ENCODE measurements at places on chromosomes 3 and 15.

GRCh38 chr15:31366169-31366734 lies 39.6 kb downstream of the KLF13 start:
- no peak for DNase-seq

DNA sequence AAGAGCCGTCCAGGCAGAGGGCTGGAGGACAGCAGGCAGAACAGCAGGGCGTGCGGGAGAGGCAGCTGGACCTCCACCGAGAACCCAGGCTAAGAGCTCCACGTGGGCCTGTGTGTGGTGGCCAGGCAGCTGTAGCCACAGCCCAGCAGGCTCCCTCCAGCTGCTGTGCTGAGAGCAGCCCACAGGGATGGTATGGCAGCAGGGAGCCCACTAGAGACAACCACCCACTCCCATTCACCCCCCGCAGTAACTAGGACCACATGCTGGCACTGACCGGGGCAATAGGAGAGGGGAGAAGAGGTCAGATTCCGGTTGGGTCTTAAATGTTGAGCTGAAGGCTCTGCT lies 25.6 kb upstream of the MUSTN1 start:
- DNase-seq: no peak

GRCh38 chr3:18440066-18440722 lies 15.1 kb upstream of the SATB1 start:
- no peak for DNase-seq

- DNase-seq: no peak
Observed at GRCh38 chr3:171457607-171458061, 2.6 kb downstream of the TNIK start.

GRCh38 chr3:149016242-149016641 lies 24.9 kb downstream of the GYG1 start:
- DNase-seq: no peak

GRCh38 chr3:124760601-124761000 lies 30.3 kb downstream of the UMPS start:
- DNase-seq: no peak

GRCh38 chr3:10867384-10867783 lies 51.4 kb downstream of the SLC6A11 start:
- DNase-seq: no peak

GRCh38 chr15:35374661-35375060 lies 171.3 kb downstream of the DPH6 start:
- DNase-seq: no peak

DNA sequence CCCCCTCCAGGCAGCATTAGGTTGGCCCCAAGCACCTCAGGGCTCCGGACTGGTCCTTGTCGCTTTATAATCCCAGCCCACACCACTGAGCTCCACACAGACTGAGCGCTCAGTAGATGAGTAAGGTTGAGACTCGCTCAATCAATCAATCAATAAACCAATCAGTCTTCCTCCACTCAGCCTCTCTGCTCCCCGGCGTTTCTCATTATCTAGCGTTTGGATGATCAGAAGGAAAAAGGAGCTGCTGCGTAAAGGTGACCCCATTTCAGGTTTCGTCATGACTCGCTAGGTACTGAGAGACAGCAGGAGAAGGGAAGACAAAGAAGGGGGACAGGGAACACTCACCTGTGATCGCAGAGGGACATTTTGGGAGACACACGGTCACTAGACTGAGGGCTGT lies 41.2 kb downstream of the ZNF710 start:
- no peak for DNase-seq

DNA sequence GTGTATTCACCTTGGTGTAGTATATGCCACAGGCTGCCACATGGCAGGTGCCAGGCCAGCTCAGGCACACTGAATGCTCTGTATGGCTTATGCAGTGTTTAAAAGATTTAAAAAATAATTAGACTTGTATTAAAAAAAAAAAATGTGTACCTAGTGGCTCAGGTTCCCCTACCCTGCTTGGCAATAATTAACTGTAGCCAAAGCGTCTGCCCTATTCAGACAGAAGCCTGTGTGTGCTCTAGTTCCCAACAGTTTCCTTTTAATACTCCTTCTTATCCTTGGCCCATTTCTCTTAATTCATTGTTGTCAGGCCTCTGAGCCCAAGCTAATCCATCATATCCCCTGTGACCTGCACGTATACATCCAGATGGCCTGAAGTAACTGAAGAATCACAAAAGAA lies 752.2 kb upstream of the CFAP20DC start:
- no peak for DNase-seq

DNA sequence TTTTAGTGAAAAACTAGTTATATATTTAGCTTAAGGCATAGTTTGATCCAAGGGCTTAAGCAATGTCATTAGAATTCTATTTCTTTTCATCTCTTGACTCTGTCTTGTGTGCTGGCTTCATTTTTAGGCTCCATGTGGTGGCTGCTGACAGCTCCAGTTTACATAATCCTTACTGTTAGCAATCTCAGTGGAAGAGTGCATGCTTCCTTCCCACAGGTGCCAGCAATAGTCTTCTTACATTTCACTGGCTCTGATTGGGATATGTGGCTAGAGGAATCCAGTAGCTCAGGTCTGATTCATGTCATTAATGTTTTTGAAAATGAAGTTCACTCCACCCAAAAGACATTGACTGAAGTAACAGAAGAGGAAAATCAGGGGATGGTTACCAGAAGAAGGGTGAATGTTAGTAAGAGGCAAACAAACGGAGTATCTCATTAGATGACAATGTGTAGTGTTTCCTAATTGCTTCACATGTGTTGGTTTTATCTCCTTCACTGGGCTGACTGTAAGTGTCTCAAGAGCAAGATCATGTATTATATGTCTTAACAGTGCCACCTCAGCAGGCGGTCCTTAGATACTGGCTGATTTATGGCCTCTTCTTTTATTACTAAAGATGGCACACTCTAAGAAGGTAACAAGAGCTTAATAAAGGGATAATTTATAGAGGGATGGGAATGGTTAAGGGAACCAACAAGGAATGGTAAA lies 25.6 kb upstream of the TCF12 start:
- no peak for DNase-seq

DNA sequence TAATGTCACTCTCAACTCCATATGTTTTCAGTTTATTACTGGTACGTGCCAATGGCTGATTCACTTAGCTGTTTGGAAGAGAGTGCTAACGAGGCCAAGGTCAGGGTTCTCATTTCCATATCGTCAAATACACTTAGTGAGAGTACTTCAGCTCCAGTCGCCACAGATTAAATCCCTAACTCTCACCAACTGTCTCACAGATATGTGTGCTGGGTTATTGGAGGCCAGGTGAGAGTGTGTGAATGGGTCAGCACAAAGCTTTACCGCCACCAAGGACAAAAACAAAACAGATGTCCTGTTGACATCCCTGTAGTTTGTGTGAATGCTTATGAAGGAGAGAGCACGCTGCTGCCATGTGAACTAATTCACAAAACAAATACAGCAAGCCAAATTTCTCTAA lies 133.5 kb upstream of the TBL1XR1 start:
- DNase-seq: no peak

DNA sequence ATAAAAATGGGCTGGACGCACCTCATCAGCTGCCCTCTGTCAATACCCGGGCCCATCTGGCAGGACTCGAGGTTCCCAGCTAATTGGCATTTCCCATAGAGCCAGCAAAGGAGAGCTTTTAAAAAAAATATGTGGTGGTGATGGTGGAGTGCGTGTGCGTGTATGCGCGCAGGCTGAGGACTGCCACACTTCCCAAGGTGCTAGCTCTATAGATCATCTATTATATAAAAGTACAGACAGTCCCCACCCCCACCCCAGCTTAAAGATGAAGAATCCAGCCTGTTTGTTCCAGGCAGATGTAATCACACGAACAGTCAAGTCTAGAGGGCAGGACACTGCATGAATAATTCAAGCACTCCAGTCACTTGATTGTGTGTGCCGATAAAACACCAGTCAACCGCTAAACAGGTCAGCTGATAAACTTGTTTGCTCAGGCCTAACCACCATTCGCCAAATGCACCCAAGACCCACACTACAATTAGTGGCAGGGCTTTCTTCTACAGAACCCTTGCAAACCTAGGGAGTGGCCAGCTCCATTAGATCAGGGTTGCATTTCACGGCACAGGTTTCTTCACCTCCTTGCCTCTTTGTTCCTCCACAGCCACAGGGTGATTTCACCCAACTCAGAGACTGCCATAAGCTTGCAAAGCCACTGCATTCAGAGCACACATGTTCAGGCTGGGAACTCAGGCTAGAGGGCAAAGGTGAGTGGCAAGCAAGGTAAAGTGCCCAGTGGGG lies 5.8 kb downstream of the TLE3 start:
- DNase-seq: no peak

DNA sequence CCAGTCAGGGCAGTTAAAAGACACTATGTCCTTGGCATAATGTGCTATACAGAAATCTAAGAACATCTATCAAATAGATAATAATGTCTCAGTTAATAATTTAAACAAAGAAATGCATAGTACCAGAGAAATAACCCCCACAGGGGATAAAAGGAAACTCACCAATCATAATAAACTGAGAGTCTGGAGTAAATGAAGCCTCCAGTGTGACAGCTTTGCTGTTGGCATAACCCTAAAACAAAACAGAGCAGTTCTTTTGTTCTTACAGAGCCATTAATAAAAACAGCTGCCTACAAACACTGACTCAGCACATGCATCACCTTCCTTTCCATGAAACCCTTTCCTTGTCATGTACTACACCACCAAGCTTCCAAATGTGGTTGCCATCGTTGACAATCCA lies 13.5 kb downstream of the PPM1M start:
- DNase-seq: no peak

DNA sequence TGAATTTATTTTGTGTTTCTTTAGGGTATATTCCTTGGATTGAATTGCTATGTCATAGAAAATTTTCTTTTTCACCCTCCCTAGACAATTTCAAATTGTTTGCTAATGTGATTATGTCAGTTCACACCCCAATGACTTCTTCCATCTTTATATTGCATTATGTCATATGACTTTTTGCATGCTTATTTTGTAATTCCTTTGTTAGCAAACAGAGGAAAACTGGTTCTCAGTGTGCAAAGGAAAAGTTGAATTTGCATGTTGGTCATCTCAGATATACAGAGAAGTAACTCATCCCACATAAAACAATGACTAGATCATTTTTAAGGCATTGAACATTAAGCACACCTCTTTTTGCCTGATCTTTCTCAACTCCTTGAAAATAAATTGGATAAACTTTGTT lies 3.3 kb upstream of the RNF13 start:
- DNase-seq: no peak

- DNase-seq: no peak
Observed at GRCh38 chr3:140406655-140407054, 271.2 kb upstream of the TRIM42 start.

- no peak for DNase-seq
Observed at GRCh38 chr3:164048451-164048850, 1029.8 kb downstream of the SI start.

DNA sequence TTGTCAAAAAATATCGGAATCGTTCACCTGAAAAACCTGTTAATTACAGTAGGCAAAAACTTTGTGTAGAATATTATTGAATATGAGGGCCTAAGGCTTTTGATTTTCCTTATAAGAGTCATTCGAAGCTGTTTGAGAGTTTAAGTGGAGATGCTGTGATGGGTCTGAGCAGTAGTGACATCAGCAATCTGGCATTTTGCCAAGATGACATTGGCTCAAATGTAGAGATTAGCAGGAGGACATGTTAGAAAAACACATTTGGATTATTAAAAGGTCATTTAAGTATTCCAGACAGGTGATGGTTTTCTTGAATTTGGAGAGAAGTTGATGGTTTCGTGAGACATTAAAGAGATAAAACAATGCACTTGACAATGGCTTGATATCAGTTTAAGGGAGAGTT lies 12.9 kb downstream of the OR5AC2 start:
- no peak for DNase-seq

- peak; percentile 99 for DNase-seq
Observed at GRCh38 chr3:55169608-55170072, 241.8 kb upstream of the LRTM1 start.

DNA sequence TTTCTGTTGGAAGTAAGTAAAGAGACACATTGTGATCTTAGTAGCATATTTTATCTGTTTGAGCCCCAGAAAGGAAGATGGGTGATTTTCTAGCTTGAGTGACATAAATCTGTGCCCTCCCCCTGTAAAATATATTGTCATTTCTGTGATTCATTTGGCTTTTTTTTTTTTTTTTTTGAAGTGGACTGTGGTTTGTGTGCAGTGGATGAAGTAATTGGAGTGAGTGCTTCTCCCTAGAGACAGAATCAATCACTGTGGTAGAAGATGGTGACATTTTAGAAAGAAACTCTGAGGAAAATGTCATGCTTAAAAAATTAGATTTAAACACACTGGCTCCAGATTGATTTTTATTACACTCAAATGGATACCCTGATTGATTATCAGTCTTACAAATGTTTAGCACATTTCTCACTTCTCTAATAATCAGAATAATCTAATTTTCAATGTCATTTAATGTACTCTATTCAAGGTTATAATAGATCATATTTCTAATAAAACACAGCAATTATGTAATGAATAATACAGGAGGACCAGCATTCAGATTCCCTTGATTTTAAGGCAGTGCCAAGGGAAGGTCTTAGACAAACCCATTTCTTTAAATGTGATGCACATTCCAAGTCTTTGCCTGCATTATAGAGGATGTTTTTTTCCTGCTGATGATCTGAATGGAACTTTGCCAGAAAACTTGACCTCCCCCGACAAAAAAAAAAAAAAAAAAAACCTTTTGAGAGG lies 116.6 kb downstream of the TOP2B start:
- DNase-seq: no peak

- peak; percentile 86 for DNase-seq
Observed at GRCh38 chr3:42036483-42036823, 54.7 kb upstream of the TRAK1 start.
